ENCODE measurements at places on chromosomes 16 and 17.
A peak's percentile ranks its signal among the peaks of the same experiment; 100 is the strongest.

DNA sequence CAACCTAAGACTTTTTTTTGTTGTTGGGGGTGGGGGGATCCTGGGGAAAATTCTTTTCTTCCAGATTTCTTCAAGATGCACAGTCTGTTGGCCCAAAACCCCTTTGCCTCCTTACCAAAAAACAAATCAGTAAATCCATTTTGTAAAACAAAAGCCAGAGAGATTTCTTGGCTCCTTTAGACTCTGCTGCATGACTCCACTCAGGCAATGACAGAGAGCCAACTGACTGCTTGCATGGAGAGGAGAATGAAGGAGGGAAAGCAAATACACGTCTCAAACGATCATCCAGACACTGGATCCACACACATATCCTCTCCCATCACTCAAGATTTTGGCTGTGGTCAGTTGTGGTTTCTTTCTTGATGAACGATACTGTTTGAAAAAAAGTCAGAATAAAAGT lies 13.8 kb downstream of the COPRS start:
- no peak for DNase-seq

DNA sequence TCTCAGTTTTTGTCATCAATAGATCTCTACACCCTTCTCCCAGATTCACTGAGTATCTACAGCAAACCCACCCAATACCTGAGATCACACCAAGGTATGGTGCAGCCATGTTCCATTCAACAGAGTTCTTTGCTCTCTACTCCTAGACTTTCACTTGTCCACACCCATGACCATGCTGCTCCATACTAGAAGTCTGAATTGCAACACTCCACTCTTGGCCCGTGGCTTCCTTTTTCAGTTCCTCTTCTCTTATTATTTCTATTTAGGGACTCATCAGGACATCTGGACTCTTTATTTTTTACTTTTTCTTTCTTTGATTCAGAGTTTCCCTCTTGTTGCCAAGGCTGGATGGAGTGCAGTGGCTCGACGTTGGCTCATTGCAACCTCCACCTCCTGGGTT lies 37.1 kb downstream of the YWHAE start:
- DNase-seq = no peak

- DNase-seq = peak; percentile 15
Observed at GRCh38 chr16:2296661-2297505, 29.0 kb upstream of the RNPS1 start.

- no peak for DNase-seq
Observed at GRCh38 chr16:46859719-46860152, 24.4 kb upstream of the GPT2 start.

GRCh38 chr17:60602385-60602742 lies 2.4 kb downstream of the PPM1D start:
- DNase-seq = no peak

GRCh38 chr16:47463771-47464624 lies 2.9 kb downstream of the PHKB start:
- no peak for DNase-seq

DNA sequence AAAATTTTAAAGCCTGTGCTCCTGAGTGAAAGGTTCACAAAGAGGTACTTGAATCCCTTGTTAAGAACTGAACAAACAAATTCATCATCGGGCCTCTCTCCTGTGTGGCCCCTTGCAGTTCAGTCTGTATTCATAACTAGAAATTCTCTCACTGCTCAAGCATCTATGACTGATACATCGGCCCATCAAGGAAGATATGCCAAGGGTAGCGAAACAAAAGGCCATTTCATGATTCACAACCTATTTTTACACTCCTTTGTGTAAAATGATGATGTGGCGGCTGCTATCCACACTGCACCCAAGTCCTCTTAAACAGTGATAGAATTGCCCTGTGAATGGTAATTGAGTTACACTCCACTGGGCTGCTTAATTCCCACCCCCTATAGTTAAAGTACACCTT lies 204.6 kb downstream of the STX8 start:
- peak; percentile 5 for DNase-seq

GRCh38 chr17:80034791-80035686 lies 633 bp downstream of the TBC1D16 start:
- DNase-seq = no peak

- DNase-seq = no peak
Observed at GRCh38 chr17:63445065-63445464, 1.0 kb downstream of the CYB561 start.

- DNase-seq = no peak
Observed at GRCh38 chr16:76639685-76640289, 362.6 kb downstream of the CNTNAP4 start.

DNA sequence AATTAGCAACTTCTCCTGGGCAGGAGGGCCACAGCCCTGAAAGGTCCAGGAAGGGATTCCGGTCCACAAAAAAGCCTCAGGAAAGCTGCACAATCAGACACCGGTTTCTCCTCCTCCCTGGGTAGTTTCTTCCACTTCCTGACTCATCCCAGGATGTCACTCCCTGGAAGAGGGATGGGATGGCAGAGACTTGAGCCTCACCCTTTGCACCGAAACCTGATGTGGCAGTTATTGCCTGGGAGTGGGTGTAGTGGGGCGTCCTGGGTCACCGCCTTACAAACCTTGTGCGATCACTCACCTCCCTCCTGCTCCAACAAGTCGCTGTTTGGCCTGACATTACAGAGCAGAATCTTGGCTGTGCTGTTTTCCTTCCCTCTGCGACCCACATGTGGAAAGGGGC lies 70.8 kb downstream of the LYRM1 start:
- no peak for DNase-seq

DNA sequence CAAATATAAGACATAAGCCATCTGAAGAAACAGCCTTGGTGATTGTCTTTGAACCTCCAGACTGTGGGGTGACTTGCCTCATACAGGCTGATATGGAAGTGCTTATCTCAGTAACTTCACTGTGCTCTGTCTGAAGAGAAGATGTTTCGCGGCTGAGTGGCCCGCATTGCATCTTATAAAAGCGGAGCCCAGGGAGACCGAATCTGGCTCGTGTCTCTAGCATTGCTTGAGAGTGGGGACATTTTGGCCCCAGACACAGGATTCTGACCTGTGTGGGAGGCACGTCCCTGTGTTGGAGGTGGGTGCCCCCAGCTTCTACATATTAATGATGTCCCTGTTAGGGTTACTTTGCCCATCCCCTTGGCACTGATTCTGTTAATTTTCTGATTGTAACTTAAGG lies 66.4 kb downstream of the METRNL start:
- DNase-seq = no peak

GRCh38 chr17:79508291-79508716 lies 102.5 kb downstream of the RBFOX3 start:
- DNase-seq = no peak

GRCh38 chr16:80981103-80981502 lies 25.6 kb downstream of the CMC2 start:
- DNase-seq = no peak

DNA sequence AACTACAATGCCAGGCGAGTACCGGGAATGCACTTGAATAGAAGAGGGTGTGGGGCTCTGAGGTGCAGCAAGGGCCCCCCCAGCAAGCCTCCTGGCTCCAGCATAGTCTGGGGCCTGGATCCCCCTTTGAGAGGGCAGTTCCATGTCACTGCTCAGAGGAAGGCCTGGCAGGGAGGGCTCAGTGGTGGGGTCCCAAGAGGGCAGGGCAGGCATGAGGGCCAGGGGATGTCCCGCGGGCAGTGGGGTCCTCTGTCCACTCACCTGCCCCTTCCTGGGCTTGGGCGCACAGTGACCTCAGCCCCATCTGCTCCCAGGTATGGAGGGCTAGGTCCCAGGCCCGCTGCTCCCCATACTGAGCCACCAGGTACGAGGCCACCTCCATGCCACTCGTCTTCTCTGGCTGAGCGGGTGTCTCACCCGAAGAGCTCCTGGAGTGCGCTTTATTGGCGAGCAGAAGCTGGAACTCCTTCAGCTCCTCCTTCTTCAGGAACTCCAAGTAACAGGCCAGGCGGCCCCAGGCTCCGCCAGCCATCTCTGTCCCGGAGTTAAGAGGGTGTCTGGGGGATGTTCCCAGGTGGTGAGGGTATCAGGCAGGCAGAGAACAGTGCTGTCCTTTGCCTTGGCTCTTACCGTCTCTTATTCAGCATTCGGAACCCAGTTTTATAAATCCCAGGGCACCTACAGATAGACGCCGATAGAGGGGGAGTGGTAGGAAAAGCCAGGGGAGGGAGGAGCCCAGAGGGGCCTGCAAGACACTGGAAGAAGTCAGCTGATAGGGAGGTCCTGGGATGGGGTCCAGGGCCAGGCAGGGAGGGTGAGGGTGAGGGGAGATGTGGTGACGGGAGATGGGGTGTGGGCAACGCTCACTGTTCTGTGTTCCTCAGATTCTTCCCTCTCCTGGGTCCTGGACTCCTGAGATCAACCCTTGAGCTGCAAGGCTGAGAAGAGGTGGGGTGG lies 605 bp downstream of the NLRP1 start:
- DNase-seq = no peak

DNA sequence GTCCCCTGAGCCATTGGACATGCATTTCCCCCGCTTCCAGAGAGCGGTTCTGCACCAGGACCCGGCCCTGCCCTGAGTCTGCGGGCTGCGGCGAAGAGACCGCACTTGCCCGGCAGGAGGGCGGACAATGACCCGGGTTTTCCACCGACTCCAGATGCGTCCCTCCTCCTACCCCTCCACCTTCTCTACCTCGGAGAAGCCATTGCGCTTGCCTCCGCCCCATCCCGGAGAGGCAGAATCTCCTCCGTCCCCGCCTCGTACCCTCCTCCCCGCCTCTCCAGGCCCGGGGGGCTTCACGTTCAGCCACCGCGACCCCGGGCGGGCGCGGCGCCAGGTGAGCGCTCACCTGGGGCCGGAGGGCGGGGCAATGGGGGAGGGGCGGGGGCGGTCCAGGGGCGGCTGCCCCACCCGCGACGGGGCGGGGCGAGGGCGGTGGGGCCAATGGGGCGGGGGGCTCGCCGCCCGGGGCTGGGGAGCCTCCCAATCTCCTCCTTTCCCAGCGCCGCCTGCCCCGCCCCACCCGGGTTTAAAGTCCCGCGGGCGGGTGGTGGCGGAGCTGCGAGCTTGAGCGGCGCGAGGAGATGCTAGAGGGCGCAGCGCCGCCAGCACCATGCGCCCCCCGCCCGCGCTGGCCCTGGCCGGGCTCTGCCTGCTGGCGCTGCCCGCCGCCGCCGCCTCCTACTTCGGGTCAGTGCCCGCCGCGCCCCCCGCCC lies at the start of gene WNT9B:
TSS of gene WNT9B (plus strand) at position 555 of the 713 bp plus-strand sequence. CDS start at position 611, 56 bp downstream.
- DNase-seq = no peak

GRCh38 chr17:38667099-38667786 lies 7.5 kb downstream of the EPOP start:
- DNase-seq = peak; percentile 77

DNA sequence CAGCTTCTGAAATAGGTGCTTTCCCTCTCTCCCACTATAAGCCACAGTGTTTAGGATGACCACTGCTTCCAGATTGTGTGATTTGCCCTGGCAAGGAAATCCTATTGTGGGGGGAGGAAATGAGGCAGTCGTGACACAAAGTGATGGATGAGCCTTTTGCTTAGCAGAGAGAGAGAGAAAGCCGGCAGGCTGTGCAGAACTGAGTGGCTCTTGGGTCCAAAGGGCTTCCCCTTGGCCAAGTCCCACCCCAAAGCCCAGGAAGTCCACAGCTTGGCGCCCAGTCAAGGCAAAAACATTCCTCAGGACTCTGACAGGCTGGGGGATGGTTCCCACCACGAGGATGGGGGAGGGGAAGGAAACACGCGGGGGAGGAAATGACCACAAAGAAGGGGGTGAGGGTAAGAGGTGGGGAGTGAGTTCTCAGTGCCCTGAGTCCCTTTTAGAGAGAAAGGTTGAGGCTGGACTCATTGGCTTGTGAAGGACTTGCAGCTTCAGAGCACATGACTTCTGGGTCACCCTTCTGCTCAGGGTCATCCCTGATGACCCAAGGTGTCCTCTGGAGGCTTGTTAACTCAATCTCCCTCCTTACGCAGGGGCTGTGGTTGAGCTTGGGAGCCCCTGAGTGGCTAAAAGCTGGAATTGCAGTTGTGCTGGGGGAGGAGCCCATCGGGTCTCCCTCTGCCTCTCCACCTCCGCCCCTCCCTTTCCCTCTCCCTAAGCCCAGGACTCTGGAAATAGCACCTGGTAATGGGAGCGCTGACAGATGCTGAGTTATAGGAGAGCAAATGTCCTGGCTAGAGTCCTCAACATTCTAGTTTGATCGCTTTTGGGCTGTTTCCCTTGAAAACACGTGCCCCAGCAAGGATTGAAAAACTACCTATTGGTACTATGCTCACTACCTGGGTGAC lies 10.3 kb upstream of the MSL1 start:
- DNase-seq = peak; percentile 82

DNA sequence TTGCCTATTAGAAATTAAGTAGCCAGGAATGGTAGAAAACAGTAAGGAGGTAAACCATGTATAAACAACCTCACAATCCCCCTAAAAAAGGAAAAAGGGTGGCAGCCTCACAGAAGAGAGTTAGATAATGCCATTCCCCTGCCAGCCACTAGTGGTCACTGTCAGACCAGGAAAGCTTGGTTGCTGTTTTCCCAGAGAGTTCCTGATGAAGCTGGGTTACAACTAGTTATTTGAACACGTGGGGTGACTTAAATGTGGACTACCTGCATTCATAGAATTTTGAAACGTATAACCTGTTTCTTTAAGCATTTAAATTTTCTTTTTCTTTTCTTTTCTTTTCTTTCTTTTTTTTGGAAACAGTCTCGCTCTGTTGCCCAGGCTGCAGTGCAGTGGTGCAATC lies 5.8 kb downstream of the GPRC5C start:
- DNase-seq = no peak

GRCh38 chr16:15041271-15042004 lies 14.4 kb downstream of the NTAN1 start:
- DNase-seq = no peak

DNA sequence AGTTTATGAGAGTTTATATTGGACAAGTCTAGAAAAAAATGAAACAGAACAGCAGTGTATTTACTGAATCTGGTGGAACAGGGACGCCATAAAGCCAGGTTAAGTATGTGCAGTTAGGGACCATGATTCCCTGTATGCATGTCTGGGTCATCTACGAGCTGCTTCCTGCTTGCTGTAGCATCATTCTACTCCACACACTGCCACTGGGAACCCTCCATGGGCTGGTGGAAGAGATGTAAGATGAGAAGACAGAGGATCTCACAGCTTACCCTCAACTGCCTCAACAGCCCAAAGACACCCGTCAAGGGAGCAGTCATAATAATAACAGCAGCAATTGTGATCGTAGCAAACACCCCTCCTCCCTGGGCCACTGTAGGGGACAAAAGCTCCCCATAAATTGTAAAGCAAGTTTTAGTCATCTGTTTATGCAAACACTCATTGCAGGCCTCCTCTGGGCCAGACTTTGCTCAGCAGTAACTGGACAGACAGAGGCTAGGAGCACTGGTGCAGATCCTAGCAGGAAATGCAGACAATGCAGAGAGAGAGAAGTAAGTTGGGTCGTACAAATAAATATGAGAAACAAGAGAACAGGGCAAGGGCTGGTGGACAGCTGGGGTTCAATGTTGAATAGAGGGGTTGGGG lies 188.0 kb downstream of the SOX9 start:
- DNase-seq = no peak

Data from activated CD4-positive, alpha-beta T cell treated with anti-CD3 and anti-CD28 coated beads, Interleukin-2, Interleukin-4, amounts not matched to agents 100 ng/mL and 50 ng/mL, durations not matched to agents 16 hours and 8 hours (primary cell).